ENCODE measurements at places on chromosomes 11 and 22. TPM values are rescaled to one million over a fixed set of nuclear protein-coding genes. Genes with fewer than 3 reads are reported as not detected.

DNA sequence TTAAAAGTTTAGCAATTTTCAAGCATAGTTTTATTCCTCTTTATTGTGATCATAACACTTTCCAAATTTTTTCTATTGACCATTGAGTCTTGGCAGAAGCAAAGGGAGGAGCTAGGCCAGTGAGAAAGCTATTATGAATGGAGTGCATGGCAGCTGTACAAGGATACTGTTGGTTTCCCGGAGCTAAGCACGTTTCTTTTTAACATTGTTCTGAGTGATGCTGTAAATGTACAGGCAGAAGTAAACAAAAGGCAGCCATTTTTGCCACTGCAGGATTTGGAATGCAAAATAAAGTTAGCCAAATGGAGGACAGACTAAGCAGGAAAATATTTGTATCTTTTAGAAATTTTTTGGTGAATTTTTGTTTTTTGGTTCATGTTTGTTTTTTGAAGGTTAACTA, 16.2 kb downstream of the CBL start:
- DNase-seq: no peak

DNA sequence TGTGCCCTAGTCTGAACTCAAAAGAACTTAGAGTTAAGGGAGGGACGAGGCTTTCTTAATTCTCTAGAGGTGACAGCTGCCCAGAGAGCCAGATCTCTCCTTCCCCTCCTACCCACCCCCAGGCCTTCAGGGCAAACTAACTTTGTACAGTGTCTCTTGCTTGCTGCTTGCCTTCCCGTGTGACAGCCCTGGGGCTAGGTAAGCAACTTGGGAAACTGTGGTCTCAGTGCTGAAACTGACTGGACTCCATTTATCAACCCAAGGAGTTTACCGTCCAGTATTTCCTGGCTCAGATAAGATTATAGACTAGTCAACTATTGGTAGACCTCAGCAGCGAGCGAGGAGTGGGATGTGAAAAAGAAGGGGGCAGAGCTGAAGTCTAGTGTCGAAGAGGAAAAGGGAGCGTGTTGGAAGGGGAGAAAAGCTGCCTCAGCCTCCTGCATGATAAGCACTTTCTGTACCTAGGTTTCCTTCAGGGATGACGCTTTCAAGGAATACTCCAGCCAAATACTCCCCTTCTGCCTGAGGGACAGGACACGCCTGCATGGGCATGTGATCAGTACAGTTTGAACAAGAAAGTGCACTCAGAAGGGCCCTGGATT, 43.3 kb upstream of the WEE1 start:
- no peak for DNase-seq

GRCh38 chr11:110089617-110090282, 3.4 kb upstream of the ZC3H12C start:
- no peak for DNase-seq

DNA sequence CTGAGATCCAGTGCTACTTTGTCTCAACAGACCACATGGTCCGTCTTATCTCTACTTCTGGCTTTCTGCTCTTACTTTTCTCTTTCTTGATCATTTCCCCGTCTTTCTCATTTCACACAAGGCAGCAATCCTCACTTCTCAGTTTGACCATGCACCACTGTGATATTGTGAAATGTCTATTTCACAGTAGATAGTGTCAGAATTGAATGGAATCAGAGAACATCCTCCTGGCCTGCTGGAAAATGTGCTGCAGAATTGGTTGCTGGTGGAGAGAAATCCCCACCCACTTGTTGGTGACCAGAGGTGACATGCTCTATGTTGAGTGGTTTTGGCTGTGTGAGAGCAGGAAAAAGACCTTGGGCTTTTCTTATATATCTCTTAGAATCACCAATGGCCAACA, 57.8 kb upstream of the RCN1 start:
- DNase-seq: no peak

GRCh38 chr11:79189601-79190000, 251.2 kb downstream of the TENM4 start:
- no peak for DNase-seq

- DNase-seq: no peak
Observed at GRCh38 chr11:10725114-10725906, 25.7 kb upstream of the CTR9 start.

DNA sequence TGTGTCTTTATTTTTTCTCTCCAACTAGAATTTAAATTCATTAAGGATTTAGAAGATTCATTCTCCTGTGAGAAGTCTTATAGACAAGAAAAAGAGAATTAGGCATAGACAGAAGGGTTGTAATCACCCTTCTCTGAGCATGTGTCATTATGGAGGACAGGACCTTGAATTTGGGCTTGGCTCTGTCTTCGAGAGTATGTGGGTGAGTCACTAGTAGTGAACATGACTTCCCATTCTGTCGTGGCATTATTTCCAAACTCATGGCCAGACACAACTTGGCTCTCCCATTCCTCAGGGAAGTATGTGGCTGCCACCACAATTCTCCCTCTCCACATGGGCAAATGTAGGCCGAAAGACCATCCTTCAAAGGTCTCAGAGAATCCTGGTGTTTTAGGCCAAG, 14.3 kb upstream of the ANKK1 start:
- DNase-seq: no peak

- no peak for DNase-seq
Observed at GRCh38 chr11:35241083-35241482, 102.1 kb downstream of the CD44 start.

DNA sequence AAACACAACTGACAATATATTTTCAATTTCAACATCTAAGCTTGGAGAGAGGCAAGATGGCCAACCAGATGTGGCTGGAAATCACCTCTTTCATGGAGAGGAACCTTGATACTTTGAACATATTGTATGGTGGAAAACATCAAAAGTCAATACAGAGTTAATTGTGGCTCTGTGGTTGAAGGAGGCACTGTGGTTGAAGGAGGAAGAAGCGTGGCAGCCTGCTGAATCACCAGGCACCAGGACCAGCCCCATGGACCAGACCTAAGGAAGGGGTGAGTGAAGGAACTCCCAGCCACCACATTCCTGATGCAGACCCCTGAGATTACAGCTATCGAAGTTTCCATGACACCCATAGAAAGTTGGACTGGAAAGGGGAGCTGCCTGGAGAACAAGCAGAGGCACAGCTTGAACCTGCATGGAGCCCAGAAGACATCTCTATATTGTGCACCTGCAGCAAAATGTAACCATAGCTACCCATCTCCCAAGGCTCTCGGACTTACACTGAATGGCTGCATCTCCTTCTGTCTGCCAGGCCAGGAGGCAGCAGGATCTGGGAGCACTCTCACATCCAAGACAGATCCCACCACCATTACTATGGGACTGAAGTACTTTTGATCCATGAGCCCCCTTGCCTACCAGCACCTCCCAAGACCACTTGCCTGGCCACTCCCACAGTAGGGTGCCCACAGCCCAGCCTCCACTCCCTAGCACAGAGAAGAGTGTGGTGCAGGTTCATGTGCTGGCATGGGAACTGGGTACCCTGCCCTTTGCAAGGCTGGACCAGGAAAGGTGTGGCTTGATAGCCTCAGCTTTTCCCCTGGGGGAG, 79.8 kb upstream of the SC5D start:
- DNase-seq: no peak

DNA sequence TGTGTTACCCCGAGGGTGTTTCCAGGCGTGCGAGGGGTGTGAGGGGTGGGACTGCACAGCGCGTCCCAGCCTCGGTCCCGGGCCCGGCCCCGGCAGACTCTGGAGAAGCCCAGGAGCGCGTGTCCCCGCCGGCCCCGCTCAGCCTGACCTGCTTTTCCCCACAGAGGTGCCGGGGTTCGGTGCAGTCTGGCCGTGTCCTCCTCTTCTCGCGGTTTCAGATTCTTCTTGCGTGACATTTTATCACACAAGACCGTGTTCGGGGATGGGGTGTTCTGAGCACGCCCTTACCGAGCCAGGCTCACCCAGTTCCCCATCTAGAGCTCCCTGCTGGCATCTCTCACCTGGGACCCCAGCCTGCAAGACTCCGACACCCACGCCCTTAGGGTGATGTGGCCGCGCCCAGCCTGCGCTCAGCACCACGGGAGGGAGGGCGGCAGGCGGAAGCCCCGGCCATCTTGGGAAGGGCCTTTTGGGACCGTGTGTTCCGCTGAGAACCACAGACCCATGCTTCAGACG, 775.6 kb downstream of the BRD1 start:
- DNase-seq: peak; percentile 38

DNA sequence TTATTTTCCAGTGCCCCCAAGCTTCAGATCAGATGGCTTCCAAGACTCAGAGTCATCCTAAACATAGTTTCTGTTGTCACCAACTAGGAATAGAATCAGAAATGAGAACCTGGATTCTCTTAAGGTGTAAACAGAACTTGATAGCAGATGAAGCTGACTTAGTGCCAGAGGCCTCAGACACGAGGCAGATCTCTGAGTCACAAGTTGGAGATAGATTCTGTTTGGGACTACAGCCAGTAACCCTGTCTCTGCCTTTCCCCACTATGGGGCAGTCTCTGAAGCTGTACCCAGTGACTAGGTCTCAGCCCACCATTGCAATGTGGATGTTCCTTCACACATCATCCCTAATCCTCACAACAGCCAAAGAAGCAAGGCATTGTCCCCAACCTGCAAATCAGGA, 25.4 kb downstream of the NEU3 start:
- DNase-seq: no peak

DNA sequence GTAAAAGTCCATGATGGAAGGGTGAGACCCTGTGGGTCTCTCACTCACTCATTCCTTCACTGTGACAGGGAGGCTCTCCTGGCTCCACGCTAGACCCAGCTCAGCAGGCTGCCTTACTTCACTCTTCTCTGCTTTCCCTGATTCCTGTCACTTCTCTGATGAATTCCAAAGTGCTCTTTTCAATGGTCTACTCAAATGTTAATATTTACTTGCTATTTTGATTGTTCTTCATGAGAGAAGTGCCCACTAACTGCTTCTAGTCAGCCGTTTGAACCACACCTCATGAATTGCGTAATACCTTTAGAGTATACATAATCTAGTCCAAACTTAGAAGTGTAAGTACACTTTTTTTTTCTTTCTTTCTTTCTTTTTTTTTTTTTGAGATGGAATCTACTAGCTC, 1350.2 kb upstream of the RAG2 start:
- DNase-seq: no peak

DNA sequence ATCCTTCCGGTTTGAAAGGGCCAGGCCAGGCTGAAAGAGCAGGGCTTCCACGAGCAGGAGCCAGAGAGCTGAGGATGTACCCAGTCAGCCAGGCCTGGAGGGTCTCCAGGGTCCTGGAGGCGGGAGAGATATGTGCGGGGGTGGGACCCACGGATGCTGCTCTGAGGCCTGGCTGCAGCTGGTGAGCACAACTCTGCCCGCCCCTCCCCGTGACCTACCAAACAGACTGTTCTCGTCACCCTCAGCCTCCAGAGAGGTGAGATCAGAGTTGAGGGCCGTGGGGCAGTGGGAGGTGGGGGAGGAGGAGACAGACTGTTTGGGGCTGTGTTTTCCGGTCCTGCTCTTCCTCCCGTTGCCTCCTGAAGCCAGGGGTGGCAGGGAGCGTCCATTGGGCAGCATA, 42.2 kb downstream of the TRIOBP start:
- no peak for DNase-seq

DNA sequence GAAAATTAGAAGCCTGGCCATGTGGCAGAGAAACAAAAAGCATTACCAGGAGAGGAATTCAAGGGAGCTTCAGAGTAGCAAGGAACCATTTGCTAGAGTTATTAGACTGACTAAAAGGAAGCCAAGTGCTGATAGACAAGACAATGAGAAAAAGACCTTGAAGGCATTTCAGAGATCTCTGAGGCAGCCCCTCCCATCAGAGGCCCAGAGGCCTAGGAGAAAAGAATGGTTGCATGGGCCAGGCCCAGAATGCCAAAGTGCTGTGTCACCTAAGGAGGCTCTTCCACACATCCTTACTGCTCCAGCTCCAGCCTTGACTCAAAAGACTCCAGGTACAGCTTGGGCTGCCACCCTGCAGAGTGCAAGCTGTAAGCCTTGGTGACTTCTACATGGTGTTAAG, 61.8 kb upstream of the POU2AF2 start:
- DNase-seq: no peak

GRCh38 chr11:69484427-69485259, 3.2 kb downstream of the LINC01488 start:
- no peak for DNase-seq

DNA sequence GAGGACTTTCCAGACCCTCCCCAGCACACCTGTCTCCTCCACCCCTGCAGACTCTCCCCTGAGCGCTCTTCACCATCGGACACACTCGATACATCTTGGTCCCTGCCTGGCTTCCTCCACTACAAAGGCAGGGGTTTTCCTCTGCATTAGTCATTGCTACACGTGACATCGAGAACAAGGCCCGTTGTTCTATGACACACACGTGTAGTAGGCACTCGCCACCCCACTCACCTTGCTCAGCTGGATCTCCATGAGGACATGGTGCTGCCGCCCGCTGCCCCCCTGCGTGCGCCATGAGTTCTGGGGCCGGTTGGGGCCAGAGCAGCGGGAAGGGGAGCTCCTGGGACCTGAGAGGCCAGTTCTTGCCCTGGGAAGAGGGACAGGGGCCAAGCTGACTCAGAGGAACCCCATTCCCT, 16.7 kb downstream of the ATG2A start:
- DNase-seq: no peak

DNA sequence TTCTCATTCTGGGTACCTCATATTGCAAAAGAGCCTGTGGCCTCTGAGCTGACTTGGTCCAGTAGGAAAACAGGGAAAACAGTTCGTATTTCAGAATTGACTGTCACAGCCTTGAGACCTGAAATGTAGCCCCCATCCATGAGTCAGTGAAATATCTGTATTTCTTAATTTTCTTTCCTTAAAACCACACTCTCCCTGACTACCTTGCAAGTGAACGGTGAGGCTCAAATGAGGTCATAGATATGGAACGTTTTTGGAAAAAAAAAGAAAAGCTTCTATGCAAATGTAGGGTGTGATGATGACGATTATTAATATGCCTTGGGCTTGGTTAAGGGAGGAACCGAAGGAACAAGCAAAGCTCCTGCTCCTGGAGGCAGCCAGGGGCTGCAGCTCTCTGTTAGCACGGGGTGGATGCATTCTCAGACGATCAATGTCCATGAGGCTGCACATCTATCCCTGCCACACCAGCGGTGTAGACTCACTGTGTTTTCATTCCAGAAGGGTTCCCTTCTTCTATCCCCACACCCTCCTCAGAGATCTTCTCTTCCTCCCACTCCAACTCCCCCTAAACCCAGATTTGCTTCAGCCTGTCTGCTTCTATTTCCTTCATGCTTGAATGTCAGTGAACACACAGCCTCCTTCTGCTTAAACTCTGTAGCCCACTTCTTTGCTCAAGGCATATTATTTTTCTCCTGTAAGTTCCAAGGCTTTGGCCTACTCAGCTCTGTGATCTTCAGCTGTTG, 29.2 kb upstream of the SCN3B start:
- no peak for DNase-seq

- no peak for DNase-seq
Observed at GRCh38 chr11:62150887-62151736, 27.3 kb downstream of the INCENP start.

Gene OR5A1
- polyA plus RNA-seq: not detected

Gene TPBGL
- 0.13 TPM for polyA plus RNA-seq

Gene SLC22A8
- polyA plus RNA-seq: not detected

Gene FUT4
- 1.4 TPM for polyA plus RNA-seq

Gene LMO1
- polyA plus RNA-seq: not detected

Gene MRGPRX3
- not detected for polyA plus RNA-seq

Gene PRSS23
- 215 TPM for polyA plus RNA-seq

Gene DMC1
- polyA plus RNA-seq: not detected

Gene ZC3H7B
- polyA plus RNA-seq: not detected

Gene SREBF2
- 22.9 TPM for polyA plus RNA-seq

Gene MYRF
- polyA plus RNA-seq: not detected

Measured in immature natural killer cell (primary cell).